ENCODE measurements at places on chromosomes 7 and 10.
A peak's percentile ranks its signal among the peaks of the same experiment; 100 is the strongest.

- no peak for DNase-seq
These were observed 18.4 kb downstream of the GFRA1 start for GRCh38 chr10:116254422-116255155.

- no peak for DNase-seq
These were observed 49.4 kb downstream of the VCL start for GRCh38 chr10:74047304-74047703.

- DNase-seq: no peak
These were observed 48.9 kb downstream of the ZNF277 start for GRCh38 chr7:112255388-112255720.

DNA sequence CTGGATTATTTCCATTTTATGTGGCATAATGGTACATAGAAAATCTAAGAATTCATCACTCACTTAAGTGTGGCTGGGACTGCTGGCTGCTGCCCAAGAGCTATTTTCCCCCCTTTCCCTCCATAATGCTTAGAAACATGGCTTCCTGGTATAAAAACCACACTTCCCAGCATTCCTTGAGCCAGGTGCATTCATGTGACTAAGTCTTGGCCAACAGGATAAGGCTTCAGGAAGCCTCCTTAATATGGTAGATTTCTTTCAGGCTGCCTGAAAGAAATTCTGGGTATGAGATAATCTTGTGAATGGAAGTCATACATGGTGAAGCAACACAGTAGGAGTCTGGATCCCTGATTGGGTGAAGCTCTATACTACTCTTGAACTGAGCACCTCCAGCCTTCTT, 178.0 kb downstream of the JAZF1 start:
- no peak for DNase-seq

GRCh38 chr10:19041171-19041570, 7.4 kb upstream of the MALRD1 start:
- no peak for DNase-seq

- no peak for DNase-seq
These were observed 18.3 kb upstream of the RPEL1 start for GRCh38 chr10:103227416-103227815.

DNA sequence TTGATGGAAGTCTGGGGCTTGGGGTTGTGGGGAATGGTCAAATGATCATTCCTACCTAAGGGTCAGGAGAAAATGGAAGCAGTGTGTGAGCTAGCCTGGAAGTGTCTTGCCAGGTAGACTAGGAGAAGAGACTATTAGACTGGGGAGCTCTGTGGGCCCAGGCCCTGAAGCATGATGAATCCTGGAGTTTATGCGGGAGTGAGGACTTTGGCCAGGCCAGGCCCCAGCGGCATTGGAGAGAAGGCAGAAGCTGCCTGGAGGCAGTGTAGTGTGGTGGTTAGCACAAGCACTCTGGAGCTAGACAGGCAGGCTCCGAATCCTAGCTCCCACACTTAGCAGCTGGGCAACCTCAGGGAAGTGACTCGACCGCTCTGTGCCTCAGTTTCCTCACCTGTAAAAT, 29.3 kb downstream of the ZMIZ1 start:
- DNase-seq: no peak

- no peak for DNase-seq
These were observed 72.5 kb downstream of the CDHR3 start for GRCh38 chr7:106035568-106035967.

DNA sequence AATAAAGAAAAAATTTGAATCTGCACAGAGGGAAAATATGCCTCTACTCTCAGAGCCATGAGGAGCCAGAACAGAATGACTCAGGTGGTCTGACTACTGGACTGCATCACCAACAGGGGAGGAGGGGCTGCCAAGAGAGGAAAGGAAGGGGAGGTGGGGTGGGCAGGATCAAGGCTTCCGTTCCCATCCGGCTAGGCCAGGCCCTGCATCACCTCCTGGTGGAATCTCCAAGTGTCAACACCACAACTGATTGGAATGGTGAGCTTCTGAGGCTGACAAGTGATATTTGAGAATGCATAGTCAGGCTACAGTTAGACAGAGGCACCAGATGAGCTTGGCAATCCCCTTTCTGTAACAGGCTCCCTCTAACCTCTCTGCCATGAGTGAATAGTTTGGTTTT, 10.4 kb upstream of the GPR26 start:
- DNase-seq: peak; percentile 52

GRCh38 chr7:12964836-12965235, 277.4 kb downstream of the ARL4A start:
- DNase-seq: no peak

DNA sequence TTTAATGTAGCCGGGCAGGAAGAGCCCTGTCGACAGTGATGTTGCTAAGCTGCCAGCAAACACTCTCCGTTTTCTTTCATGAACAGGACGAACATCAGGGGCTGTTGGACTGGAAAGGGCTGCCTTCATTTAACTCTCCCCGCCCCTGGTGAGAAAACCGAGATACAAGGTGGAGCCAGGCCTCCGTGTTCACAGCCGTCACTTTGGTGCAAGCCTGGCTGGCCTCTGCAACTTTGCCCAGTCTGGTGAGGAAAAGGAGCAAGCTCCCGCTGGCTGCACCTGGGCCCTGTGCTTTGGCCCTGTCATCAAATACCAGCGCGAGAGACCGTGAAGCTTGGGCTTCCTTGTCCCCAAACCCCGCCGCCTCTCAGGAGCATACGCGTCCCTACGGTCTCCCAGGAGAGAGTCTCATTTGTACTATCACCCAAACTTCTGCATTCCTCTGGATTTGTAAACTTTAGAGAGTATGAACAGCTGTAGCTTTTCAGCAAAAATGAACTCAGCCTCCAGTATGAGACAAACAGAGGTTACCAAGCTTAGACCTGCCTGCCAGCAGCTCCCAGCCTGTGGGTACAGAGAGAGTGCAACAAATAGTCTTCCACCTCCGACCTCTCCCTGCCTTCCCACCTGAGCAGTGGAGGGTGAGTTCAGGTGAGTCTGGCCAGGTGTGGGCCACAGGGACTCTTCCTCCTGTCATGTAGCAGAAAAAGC, 445.3 kb upstream of the MGMT start:
- no peak for DNase-seq

- no peak for DNase-seq
These were observed 2.8 kb upstream of the SMARCD3 start for GRCh38 chr7:151251328-151251688.

DNA sequence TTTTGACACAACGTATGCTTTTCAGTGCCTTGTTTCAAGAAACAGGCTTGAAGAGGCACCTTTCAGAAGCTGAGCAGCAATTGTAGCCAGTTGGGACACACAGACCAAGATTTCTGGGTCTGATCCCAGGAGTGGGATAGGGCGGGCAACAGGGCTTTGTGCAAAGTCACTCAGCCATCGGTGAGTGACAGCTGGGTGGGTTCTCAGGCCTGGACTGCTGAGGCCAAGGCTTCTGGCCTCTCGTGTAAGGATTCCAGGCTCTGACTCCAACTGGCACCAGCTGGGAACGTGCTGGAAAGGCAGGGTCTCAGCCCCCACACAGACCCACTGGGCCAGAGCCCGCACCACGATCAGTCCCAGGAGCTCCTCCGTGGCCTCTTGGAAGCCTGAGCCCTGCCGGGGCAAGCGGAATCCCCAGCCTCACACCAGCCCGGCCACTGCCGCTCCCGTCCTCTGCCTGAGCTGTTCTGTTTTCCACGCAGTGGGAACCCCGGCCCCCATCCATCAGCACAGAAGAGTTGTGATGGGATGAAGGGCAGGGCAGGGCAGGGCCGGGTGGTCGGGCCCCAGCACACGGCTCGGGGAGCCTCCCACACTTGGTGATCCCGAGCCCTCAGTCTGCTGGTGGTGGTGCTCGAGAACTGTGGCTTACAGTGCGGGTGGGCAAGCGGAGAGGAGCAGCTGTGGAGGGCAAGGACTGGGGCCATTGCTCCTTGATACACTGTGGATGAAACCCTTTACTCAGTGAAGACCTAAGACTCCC, 46.8 kb downstream of the VIPR2 start:
- DNase-seq: no peak

GRCh38 chr7:12322903-12323300, 80.8 kb downstream of the VWDE start:
- DNase-seq: no peak
